ENCODE measurements at places on chromosomes 6 and 20. TPM values are rescaled to one million over a fixed set of nuclear protein-coding genes. Genes with fewer than 3 reads are reported as not detected.

The IL20RA gene
- 1.4 TPM for polyA plus RNA-seq

The SDCBP2 gene
- 3.8 TPM for polyA plus RNA-seq

The TBP gene
- 21.6 TPM for polyA plus RNA-seq

The JPH2 gene
- 1.3 TPM for polyA plus RNA-seq

The DCDC2 gene
- 139 TPM for polyA plus RNA-seq

The CST7 gene
- 0.31 TPM for polyA plus RNA-seq

The DEFB132 gene
- 0.07 TPM for polyA plus RNA-seq

The PRIM2 gene
- 16.7 TPM for polyA plus RNA-seq

The OPN5 gene
- 0.61 TPM for polyA plus RNA-seq

The WFDC12 gene
- polyA plus RNA-seq: not detected

The STMND1 gene
- 0.10 TPM for polyA plus RNA-seq

The SCUBE3 gene
- 39.9 TPM for polyA plus RNA-seq

DNA sequence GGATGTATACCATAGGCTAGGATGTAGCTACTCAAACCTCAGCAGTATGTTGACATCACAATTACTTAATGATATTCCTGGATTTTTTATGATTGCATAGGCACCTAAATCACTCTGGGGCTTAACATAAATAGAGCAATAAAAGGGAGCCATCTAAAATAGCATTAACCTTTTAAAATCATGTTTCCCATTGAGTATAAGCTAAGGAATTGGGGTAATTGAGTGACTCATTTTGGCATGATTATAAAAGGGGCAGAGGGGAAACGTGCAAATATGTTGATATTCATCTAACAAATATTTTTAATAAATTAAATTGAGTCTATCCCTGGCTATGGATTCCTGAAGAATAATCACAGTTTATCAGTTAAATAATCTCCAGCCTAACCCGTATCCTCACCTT lies 74.0 kb upstream of the ADGRF1 start:
- DNase-seq: no peak

GRCh38 chr6:11609324-11610071 lies 71.9 kb downstream of the TMEM170B start:
- DNase-seq: no peak

- no peak for DNase-seq
Observed at GRCh38 chr6:128487746-128488145, 32.7 kb downstream of the PTPRK start.

DNA sequence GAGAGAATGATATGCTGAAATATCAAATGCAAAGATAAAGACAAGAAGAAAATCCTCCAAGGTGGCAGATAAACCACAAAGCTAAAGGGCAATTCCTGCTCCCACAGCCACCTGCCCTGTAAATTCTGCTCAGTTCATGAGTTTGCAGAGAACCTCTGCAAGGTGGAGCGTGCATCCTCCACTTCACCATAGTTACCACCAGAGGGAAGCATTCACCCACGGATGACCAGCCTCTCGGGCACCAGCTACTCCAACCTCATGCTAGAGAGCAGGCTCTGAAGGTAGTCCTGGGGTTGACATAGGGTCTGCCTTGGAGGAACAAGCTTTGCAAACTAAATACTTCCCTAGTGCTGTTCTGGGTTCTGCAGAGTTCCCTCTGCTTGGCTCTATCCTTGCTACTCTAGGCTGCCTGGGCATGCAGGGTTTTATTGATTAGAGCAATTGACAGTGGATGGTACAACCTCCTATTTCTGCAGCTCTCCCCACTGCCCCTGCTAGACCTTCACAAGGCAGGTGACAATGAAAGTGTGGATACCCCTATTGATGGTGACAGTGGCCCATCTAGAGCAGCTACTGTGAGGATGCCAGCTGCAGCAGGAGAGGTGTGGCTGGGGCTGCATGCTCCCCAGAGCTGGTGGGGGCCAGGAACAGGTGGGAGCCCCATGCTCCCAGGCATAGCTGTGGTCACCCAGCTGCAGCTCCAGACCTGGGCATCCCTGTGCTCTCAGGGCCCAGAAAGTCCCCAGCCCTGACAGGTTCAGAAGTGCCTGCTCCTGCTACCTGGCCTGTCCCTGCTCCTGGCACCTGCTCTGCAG lies 51.1 kb downstream of the GGTLC1 start:
- DNase-seq: peak; percentile 56

- no peak for DNase-seq
Observed at GRCh38 chr20:63405102-63405730, 44.1 kb upstream of the CHRNA4 start.

GRCh38 chr6:43823879-43824702 lies 54.1 kb downstream of the VEGFA start:
- DNase-seq: no peak

DNA sequence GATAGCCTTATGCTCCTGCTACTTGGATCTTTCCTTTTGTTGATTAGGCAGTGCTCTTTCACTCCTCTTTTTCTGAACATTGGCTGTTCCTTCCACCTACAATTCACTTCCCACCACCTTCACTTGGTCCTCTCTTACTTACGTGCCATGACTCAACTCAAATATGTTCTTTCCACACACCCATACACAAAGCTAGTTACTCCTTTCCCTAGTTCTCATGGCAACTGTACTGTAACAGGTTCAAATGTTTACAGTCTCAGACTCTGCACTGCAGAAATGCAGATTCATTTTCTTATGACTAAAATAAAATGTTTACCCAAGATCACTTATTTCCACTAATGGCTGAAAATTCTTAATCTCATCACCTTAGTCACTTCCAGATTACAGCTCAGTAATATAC lies 174.0 kb upstream of the TSHZ2 start:
- DNase-seq: no peak

- DNase-seq: no peak
Observed at GRCh38 chr6:3336066-3336786, 77.5 kb downstream of the PSMG4 start.

- no peak for DNase-seq
Observed at GRCh38 chr6:169985121-169986015, 233.9 kb downstream of the ERMARD start.

DNA sequence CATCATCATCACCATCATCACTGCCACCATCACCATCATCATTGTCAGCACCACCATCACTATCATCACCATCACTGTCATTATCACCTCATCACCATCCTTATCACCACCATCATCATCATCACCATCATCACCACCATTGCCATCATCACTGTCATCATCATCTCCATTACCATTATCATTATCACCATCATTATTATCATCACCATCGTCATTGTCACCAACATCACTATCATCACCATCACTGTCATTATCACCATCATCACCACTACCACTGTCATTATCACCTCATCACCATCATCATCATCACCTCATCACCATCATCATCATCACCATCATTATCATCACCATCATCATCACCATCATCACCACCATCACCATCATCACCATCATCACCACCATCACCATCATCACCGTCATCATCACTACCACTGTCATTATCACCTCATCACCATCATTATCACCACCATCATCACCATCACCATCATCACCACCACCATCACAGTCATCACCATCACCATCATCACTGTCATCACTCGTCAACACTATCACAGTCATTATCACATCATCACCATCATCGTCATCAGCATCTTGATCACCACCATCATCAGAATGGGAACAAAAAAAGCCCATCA lies 191.1 kb downstream of the TTLL2 start:
- no peak for DNase-seq

- DNase-seq: peak; percentile 31
Observed at GRCh38 chr20:47620808-47621805, 119.4 kb downstream of the NCOA3 start.

GRCh38 chr20:38152175-38152620 lies 12.9 kb downstream of the TGM2 start:
- DNase-seq: peak; percentile 51

GRCh38 chr20:4476903-4477500 lies 244.7 kb upstream of the PRND start:
- no peak for DNase-seq

DNA sequence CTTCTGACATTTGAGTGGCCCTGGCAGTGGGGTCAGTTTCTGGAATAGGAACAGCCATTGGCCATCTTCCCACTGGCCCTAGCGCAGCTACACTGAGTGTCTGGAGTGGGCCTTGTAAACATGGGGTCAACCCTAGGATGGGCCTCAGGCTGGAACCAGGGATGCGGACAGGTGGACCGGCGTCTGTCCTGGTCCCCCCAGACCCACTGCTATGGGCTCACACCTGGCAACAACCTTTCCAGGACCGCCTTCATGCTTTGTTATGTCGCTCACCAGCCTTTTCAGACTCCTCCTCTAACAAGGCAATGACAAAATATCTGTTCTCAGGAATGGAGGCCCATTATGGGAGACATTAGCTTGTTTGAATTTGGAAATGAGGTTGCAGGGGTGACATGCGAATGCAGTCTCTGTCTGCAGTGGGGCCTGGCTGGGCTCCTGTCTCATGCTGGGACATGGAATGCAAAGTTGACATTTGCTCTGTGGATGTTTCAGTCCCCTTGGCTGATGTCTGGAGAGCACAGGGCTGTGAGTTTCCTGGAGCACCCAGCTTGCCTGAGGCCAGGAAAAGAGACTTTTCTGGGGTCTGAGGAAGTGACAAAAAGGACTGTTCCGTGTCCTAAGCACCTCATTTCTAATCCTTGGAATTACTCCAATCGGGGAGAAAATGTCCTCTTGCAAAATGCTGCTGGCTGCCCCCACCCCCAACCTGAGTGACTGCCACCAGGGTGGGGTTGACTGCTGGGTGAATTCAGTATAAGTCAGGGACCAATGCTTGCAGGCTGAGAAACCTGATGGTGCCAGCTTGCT lies 98.7 kb upstream of the PMEPA1 start:
- no peak for DNase-seq

DNA sequence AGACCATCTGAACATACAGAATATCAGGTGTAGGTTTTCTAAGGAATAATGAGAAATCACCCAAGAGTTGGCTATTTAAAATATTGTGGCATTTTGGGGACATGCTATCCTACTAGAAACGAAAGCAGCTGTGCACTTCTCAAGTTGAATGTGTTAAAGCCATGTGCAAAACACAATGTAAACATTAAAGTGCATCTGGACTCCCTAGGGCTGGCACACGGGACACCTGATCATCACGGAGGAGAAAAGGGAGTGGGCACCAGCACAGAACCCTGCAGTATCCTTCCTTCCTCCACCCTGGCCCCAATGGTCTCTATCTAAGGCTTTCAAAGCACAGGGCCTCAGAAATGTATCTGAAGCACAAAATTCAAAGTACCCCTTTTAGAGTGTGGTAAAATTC lies 94.3 kb downstream of the INSM1 start:
- no peak for DNase-seq

- no peak for DNase-seq
Observed at GRCh38 chr20:14342918-14343317, 5.5 kb upstream of the FLRT3 start.

- DNase-seq: no peak
Observed at GRCh38 chr6:6221787-6222535, 98.5 kb downstream of the F13A1 start.

DNA sequence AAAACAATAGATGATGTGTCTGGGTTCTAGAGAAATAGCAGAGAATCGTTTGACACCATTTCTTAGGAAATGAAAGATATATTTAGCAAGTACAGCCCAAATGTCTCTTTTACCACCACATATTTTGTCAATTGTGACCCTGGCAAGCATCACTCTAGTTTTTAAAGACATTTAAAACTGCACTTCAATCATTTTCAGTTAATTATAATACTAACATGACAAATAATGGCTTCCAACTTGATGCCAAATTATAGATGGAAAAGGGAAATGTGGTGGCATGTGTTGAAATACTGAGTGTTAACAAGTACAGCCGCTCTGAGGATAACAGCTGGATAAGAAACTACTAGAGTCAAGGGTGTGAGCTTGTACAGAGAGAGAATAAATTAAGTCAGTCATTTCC lies 648.9 kb downstream of the FRK start:
- DNase-seq: no peak

- DNase-seq: no peak
Observed at GRCh38 chr20:45752746-45753145, 30.6 kb downstream of the SPINT4 start.

DNA sequence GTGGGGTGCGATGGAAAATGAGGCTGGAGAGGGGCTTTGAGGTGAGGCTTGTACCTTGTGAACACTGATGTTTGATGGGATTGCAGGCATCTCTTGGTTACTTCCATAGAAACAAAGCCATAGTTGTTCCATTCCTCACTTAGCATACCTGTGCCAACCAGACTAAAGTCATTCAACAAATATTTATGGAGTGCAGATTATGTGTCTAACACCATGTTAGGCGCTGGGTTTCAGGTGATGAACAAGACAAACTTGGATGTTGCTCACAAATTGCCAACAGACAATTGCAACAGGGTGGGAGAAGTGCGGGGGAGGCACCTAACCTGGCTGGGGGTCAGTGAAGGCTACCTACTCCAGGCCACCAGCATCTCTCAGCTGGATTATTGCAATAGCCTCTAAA lies 1.5 kb downstream of the TTPAL start:
- DNase-seq: no peak

- DNase-seq: no peak
Observed at GRCh38 chr6:39731565-39731964, 6.4 kb upstream of the KIF6 start.

GRCh38 chr20:642398-643174 lies 10.4 kb downstream of the SRXN1 start:
- peak; percentile 43 for DNase-seq

- DNase-seq: no peak
Observed at GRCh38 chr6:44009425-44010321, 117.6 kb downstream of the MRPL14 start.

DNA sequence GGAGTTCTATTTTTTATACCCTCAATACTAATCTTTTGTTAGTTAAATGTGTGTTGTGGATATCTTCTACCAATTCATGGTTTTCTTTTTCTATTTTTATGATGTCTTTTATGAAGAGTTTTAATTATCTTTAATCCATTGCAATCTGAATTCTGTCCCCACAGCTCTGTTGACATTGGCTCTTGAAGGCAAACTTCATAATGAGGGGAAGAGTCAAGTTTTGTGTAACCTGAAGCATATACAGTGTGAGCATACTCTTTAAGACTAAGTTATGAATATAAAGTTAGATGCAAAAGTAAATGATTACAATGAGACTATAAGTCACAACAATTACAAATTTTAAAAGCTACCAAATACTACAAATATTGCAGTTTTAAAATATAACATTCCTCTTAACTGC lies 34.2 kb downstream of the RNF217 start:
- no peak for DNase-seq

- DNase-seq: no peak
Observed at GRCh38 chr6:25327432-25327831, 48.3 kb downstream of the CARMIL1 start.

- DNase-seq: no peak
Observed at GRCh38 chr20:33914919-33915318, 78.8 kb upstream of the RALY start.

GRCh38 chr6:3442431-3443220 lies 14.2 kb downstream of the SLC22A23 start:
- DNase-seq: no peak

- DNase-seq: no peak
Observed at GRCh38 chr6:167211881-167212712, 54.3 kb upstream of the GPR31 start.

DNA sequence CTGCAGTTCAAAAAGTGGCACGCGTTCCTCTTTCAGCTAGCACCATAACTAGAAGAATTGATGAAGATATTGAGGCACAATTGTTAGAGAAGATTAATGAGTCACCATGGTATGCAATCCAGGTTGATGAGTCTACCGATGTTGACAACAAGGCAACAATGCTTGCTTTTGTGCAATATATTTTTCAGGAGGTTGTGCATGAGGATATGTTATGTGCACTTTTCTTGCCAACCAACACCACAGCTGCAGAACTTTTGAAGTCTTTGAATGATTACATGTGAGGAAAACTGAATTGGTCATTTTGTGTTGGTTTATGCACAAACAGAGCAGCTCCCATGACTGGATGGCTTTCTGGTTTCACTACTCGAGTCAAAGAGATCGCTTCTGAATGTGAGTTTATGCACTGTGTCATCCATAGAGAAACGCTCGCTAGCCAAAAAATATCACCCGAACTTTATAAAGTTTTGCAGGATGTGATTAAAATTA lies 129.3 kb upstream of the SLC24A3 start:
- no peak for DNase-seq

Data from right renal pelvis (tissue), 4 donors.